NCI-H1417 treated with DMSO at 0.1 percent for 48 hours (cell line): ENCODE measurements at places on chromosomes 11 and 22.
A peak's percentile ranks its signal among the peaks of the same experiment; 100 is the strongest.

DNA sequence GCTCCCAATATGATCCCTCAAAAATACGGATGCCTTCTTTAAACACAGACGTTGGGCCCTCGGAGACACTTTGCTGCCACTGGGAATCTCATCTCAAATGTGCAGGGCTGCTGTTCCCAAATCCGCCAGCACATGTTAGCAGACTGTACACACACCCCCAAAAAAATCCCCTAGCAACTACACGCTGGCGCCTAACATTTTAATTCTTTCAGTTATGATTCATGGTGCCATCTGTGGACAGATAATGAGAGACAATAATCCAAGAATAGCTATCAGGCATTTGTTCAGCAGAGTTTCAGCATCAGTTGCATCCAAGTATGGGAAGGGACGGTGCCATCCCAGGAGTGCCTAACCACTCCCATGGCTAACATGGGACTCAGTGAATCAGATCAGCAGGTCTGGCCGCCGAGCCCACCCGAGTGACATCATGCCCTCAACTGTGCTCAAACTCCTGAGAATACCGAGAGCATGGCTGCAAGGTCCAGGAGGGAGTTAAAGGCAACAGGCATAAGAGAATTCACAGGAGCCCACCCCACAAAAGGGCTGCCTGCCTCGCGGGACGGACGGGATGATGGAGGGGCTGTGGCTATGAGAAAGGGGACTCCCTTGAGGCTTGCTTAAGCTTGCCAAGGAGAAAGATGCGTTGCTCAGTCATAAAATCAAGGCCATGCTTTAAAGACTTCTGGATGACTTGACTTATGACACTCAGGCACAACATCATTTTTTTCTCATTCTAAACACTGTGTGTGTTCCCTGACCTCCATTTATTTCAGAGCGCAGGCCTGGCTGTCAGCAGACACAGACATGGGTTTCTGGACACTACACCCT, 337.0 kb downstream of the SHANK2 start:
- DNase-seq, result no peak

GRCh38 chr11:14132312-14132711, 169.8 kb downstream of the SPON1 start:
- DNase-seq, result no peak

- no peak for DNase-seq
These were observed 35.3 kb downstream of the IL18 start for GRCh38 chr11:112128483-112129121.

GRCh38 chr11:77450227-77450626, 23.7 kb downstream of the PAK1 start:
- no peak for DNase-seq

DNA sequence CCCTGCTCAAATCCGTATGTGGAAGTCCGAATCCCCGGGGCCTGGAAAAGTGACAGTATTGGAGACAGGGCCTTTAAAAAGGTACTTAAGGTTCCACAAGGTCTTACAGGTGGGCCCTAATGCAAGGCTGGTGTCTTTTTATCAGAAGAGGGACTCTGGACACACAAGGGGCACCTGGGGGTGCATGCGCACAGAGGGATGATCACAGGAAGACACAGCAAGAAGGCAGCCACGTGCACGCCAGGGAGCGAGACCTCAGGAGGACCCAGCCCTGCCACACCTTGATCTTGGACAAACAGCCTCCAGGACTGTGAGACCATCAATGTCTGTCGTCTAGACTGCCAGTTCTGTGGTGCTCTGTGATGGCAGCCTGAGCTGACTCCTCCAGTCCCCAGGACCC, 96.5 kb downstream of the SHANK2 start:
- no peak for DNase-seq

DNA sequence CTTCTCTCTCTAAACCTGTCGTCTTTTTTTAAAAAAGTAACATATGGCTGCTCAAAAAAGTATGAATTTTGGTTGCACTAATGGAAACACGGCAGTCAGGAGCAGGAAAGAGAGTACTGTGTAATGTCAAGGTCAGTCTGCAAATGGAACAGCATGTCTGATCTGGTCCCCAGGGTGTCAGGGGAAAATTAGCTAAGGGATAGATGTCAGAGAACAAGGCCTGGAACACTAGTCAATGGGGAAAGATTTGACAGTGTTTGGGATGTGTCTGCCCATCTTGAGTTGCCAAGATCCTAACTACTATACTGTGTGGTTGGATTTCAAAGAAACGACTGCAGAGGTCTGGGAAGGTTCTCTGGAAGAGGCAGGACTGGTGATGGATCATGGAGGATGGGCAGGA, 65.7 kb upstream of the PHOX2A start:
- DNase-seq, result no peak

- DNase-seq, result no peak
These were observed 1.8 kb downstream of the FLI1 start for GRCh38 chr11:128695539-128696221.

- DNase-seq, result peak; percentile 37
These were observed 16.2 kb downstream of the CBL start for GRCh38 chr11:119222308-119222707.

GRCh38 chr11:74971424-74971823, 17.3 kb upstream of the NEU3 start:
- no peak for DNase-seq

DNA sequence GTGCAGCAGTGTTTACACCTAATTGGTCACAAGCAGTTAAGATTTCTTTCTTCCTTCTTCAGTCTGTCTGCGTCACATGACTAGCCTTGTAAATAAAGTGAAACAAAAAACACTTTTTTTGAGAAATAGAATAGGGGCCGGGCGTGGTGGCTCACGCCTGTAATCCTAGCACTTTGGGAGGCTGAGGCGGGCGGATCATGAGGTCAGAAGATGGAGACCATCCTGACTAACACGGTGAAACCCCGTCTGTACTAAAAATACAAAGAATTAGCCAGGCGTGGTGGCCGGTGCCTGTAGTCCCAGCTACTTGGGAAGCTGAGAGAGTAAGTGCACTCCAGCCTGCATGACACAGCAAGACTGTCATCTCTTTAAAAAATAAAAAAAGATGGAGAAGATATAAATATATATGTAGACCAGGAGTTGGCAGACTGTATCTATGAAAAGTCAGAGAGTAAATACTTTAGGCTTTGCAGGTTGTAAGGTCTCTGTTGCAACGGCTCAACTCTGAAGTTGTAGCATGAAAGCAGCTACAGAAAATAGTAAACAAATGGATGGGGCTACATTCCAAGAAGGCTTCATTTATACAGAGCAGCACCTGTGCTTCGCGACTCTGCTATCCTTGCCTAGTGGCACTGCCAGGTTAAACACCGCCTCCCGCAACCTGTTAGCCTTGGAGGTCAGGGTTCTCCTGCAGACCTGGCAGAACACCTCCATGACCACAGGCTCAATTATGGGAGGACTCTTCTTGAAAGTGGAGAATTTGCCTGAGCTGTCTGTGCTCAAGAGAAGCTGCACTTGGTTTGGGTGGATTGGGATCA, 55.9 kb downstream of the PPP6R2 start:
- no peak for DNase-seq

GRCh38 chr11:92324890-92325289, 100.3 kb downstream of the FAT3 start:
- DNase-seq, result no peak

- DNase-seq, result no peak
These were observed 62.2 kb upstream of the ADA2 start for GRCh38 chr22:17281440-17281841.

GRCh38 chr22:45475063-45475747, 27.5 kb upstream of the FBLN1 start:
- no peak for DNase-seq

DNA sequence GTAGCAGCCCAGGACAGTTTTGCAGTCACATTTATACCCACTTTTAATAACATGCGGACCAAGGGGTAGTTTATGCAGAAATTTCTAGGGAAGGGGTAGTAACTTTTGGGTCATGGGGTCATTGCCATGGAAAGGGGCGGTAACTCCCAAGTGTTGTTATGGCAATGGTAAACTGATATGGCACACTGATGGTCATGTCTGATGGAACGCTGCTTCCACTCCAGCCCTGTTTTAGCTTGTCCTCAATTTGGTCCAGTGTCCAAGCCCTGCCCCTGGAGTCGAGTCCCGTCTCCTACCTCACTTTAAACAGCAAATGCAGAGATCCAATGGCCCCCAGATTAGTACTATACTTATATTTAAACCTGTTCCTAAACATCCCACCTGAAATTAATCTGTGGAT, 11.2 kb upstream of the SEC14L4 start:
- no peak for DNase-seq

DNA sequence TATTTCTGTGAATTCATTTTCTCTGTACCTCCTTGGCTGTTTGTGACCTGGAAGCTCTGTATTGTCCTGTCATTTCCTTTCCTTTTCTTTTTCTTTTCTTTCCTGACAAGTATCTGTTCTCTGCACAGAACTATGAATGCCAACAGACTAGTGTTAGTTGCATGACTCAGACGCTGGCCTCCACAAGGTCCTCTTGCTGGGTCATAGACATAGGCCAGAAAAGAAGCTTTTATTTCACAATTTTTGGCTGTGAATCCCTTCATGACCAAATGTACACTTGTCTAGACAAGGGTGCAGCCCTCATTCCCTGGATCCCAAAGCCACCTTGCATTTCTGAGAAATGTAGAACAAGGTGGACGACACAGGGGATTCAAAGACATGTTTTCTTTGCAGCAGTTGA, 104.1 kb upstream of the MTNR1B start:
- no peak for DNase-seq

DNA sequence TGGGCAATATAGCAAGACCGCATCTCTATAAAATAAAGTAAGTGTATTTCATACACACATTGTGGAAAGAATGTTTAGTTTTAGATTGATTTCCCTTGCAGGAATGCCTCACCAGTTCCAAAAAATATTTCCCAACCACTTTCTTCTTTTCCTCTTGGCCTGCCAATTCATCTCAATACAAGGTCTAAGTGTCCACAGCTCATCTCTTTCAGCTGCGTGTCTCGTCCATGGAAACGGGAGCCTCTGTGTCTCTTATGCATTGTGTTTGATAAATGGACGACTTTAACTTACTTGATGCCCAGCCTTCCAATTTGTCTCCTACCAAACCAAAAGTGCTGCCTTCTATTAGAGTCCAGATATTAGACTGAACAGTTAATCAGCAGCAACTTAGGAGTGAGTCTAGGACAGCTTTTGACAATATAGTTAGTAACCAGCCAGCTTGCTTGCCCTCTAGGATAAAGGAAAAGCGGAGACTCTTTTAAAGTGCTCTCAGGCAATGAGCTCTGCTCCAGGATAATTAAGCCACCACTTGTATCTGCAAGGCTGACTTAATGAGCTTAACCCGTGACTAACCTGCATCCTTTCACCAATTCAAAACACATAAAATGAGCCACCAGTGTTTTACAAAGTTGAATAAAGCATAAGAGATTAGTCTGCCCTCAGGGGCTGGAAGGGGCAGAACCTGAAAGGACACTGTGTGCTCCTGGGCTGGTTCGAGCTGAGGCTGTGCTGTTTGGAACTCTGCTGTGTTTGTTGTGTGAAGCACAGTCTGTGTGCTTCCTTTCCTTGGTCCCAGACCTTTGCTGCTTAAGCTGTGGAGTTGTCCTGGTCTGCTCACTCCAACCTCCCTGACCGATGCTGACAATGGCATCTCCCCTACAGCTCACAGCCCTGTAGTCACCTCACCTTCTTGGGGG, 27.5 kb downstream of the FBXO7 start:
- DNase-seq, result no peak

DNA sequence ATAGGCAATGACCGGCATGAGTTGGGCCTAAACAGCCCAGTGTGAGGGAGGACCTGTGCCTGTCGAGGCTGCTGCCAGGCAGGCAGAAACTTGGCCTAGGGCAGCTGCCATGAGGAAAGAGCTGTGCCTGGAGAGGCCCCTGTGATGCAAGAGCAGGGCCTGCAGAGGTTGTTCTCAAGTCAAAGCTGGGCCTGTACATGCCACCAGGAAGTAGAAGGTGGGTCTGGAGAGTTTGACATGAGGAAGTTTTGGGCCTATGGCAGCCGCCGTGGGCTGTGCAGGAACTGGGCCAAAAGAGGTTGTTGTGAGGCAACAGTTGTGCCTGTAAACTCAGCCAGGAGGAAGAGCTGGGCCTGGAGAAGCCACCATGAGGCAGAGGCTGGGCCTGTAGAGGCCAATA, 43.2 kb downstream of the OR4C45 start:
- no peak for DNase-seq

- DNase-seq, result no peak
These were observed 50.7 kb downstream of the RRAS2 start for GRCh38 chr11:14308114-14308896.

DNA sequence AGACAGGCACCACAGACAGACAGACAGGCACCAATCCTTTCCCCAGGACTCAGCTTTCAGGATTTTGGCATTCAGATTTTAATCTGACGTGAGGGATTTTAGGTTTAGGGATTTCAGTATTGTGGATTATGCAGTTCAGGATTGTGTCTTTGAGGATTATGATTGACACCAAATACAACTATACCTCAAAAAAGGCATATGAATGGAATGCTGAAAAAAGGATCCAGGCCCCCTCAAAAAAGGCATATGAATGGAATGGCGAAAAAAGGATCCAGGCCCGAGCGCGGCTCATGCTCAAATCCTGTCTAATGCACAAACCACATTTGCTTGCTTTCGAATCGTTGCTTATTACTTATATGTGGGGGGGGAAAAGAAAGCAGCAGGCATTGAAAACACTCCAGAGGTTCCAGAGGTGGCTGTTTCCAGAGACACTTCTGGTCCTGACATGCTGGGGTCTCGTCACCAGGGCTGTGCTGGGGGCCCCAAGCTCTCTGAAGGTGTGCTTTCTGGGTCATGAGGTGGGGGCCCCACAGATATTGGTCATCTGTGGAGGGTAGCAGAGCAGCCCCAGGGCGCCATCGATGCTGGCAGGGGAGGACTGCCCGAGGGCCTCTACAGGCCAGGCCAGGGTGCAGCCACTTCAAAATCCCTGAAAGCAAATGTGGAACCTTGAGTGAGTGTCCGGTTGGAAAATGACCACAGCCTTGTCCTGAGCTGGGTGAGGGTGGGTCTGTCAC, 16.8 kb upstream of the OSBPL5 start:
- DNase-seq, result no peak

DNA sequence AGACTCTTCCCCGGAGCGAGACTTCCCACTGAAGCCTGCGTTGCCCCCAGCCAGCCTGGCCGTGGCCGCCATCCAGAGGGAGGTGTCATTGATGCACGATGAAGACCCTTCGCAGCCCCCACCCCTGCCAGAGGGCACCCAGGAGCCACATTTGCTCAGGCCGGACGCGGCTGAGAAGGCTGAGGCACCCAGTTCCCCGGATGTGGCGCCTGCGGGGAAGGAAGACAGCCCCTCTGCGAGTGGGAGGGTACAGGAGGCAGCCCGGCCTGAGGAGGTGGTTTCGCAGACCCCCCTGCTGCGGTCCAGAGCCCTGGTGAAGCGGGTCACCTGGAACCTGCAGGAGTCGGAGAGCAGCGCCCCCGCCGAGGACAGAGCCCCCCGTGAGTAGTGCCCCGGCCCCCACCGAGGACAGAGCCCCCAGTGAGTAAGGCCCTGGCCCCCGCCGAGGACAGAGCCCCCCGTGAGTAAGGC, 6.4 kb downstream of the IRF7 start:
- no peak for DNase-seq

DNA sequence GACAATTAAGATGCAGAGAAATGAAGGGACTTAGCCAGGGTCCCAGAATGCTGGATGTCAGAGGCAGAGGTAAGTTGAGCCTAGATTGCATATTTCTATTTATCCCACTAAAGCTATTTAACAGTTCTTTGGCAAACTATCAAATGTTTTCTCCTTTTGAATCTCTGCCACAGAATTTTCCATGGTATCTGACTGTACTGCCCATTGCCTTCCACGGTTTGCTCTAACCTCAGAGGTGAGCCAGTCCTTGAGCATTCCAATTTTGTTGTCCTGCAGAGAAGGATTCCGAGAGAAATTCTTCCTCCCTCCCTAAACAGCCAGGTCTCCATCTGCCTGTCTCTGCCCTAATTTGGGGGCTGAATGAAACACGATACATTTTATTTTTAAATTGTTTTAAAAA, 368.3 kb upstream of the SYN3 start:
- no peak for DNase-seq
